ENCODE measurements at places on chromosomes 7 and 10. TPM values are rescaled to one million over a fixed set of nuclear protein-coding genes. Genes with fewer than 3 reads are reported as not detected.

The SFTPA1 gene
- total RNA-seq, result not detected

The OPN4 gene
- total RNA-seq, result not detected

The LIPN gene
- total RNA-seq, result not detected

The ATAD1 gene
- 63.7 TPM for total RNA-seq

The LIPF gene
- not detected for total RNA-seq

The GIMAP4 gene
- total RNA-seq, result not detected

The TACR2 gene
- not detected for total RNA-seq

The OR2A42 gene
- total RNA-seq, result not detected

The INMT gene
- 0.08 TPM for total RNA-seq

The CPN1 gene
- total RNA-seq, result not detected

The ATG9B gene
- not detected for total RNA-seq

The GCK gene
- 0.13 TPM for total RNA-seq

The TMEM213 gene
- not detected for total RNA-seq

The ZFAND4 gene
- total RNA-seq, result 22.8 TPM

The HTR5A gene
- not detected for total RNA-seq

The ENKUR gene
- total RNA-seq, result not detected

The THSD7A gene
- not detected for total RNA-seq

The PRR15 gene
- not detected for total RNA-seq

The LRRC18 gene
- not detected for total RNA-seq

The MKX gene
- total RNA-seq, result not detected

The CFAP46 gene
- not detected for total RNA-seq

The TMEM130 gene
- 1.1 TPM for total RNA-seq

The GARIN1A gene
- total RNA-seq, result 0.68 TPM

The HSPA12A gene
- 9.0 TPM for total RNA-seq

The BTAF1 gene
- 22.4 TPM for total RNA-seq

The STMP1 gene
- 18.6 TPM for total RNA-seq

The SEMA4G gene
- 0.42 TPM for total RNA-seq

The TLX1 gene
- not detected for total RNA-seq

The SDK1 gene
- total RNA-seq, result 8.7 TPM
